ENCODE measurements at places on chromosomes 3 and 15.

GRCh38 chr3:154614601-154615000 lies 184.6 kb upstream of the GPR149 start:
- no peak for DNase-seq

DNA sequence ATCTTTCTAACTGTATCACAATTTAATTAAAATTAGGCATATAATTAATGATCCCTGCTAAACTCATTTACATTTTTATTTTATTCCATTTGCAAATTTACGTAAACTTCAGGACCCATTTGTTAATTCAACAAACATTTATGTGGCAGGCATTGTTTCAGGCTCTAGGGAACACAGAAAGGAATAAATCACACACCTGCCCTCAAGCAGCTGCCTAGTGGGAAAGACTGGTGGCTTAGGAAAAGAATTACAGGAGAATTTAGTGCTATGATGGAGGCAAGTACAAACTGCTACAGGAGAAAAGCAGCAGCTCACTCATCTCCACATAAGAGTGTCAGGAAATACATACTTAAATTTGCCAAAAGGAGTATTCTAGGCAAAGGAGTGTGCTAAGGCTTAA lies 11.2 kb downstream of the CBLB start:
- DNase-seq = no peak

- no peak for DNase-seq
Measured at GRCh38 chr3:24225385-24225950, 269.2 kb downstream of the THRB start.

- no peak for DNase-seq
Measured at GRCh38 chr3:193815246-193816027, 222.4 kb downstream of the OPA1 start.

GRCh38 chr3:194279101-194279500 lies 72.0 kb downstream of the CPN2 start:
- no peak for DNase-seq

DNA sequence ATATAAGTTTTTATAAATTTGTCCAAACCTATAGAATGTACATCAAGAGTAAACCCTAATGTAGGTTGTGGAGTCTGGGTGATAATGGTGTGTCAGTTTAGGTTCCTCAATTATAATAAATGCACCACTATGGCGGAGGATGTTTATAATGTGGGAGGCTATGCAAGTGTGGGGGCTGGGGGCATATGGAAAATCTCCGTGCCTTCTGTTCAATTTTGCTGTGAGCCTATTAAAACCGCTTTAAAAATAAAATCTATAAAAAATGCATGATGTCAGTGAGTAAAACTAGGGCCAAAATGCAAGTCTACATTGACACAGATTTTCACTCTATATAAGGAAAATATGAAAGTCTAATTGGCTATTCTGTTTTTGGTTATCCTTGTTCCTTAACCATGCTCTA lies 774.9 kb upstream of the ALCAM start:
- no peak for DNase-seq

DNA sequence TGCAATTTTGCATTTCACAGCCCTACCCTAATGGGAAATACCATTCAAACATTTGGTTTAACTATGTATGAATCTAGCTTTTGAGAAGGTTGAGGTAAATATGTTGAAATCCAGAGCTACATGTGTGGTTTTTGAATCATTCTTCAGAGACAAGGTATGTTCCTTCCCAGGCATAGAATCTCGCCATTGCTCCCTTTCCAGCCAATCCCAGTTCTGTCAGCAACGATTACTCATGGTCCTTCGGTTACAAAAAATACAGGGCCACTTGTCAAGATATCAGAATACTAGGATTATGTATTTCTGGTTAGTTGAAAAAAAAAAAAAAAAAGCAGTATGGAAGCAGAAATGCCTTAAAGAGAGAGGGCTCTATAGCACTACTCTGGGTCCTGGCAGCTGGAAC lies 182.4 kb downstream of the RBMS3 start:
- DNase-seq = no peak

GRCh38 chr3:51961602-51962569 lies 5.4 kb downstream of the PCBP4 start:
- DNase-seq = no peak
